Neural crest cell (in vitro differentiated cells): ENCODE measurements at places on chromosomes 12 and 14. TPM values are rescaled to one million over a fixed set of nuclear protein-coding genes. Genes with fewer than 3 reads are reported as not detected.

- DNase-seq: no peak
Measured at GRCh38 chr14:101843665-101844064, 82.2 kb downstream of the PPP2R5C start.

GRCh38 chr12:20004952-20005351 lies 363.4 kb upstream of the PDE3A start:
- DNase-seq: no peak

- DNase-seq: no peak
Measured at GRCh38 chr14:106343626-106344025, 817.2 kb downstream of the TMEM121 start.

The RASSF9 gene
- total RNA-seq: not detected in 2 replicates

- no peak for DNase-seq
Measured at GRCh38 chr14:101129521-101130167, 226.1 kb upstream of the RTL1 start.

DNA sequence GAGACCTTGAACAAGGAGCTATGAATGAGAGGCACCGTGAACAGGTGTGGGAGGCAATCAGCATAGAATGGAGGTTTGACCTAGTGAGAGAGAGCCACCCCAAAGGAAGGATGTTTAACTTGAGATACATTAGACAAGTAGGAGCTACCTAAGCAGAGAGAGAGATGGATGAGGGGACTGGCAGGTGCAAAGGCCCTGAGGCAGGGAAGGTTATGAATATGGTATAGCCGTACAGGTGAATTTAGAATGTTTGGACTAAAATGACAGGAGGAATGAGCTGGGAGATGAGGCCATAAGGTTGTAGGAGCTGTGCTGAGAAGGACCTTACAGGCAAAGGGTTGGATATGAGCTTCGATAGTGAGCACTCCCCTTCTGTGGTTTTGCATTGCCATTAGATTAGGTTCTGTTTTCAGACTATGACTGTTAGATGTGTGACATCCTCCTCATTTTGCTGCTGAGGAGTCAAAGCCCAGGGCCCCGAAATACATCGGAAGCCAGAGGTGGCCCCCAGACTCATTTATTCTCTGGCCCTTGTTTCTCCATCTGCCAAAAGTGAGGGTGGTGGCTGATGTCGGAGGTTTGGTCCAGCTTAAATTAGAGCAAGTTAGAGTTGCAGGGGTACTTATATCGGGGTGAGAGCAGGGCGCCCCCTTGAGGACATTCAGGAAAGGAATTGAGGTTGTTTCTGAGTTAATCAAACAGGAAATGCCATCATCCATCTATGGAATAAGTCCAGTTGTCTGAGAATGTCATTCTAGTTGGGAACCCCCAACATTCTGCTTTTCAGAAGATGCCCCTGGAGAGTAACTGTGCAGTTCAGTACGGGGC lies 29.4 kb downstream of the SLC24A4 start:
- DNase-seq: no peak

GRCh38 chr12:116687888-116688287 lies 50.0 kb downstream of the SPRING1 start:
- DNase-seq: peak; percentile 62

DNA sequence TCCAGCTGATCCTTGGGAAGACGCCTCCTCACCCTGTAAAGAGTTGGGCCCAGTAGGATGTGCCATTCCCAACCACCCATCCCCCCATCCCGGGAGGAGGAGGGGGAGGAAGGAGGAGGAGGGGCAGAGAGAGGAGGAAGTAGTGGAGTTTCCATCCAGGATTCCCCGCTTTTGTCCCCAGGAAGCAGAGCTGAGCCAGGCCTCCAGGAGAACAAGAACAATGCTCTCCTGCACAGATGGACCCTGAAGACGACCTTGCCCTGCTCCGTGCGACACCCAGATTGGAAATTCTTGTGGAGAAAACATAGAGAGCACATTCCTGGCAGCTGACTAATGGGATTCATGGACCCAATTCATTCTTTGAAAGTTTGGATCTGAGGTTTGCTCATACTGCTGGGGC lies 132.3 kb upstream of the CRY1 start:
- DNase-seq: no peak

DNA sequence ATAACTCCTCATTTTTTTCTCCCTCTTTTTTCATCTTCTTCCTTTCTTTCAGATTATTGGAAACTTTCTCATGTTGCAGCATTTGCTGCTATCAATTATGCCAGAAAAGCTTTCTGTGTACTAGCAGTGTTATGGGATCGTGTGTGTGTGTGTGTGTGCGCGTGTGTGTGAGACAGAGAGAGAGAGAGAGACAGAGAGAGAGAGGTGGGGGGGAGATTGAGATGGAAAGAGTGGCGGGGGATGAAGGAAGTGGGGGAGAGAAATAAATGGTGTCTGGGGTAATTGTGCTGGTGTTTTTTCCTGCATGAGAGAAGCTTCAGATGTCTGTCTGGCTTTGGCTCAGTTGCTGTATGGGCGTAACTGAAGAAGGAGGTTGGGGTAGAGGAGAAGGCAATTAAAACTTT lies 268.9 kb downstream of the RAD51B start:
- DNase-seq: no peak

The PDE3A gene
- 2.4 and 2.7 TPM in 2 replicates for total RNA-seq

The PTPN6 gene
- 0.73 and 1.1 TPM in 2 replicates for total RNA-seq

- DNase-seq: no peak
Measured at GRCh38 chr14:28629328-28630004, 137.1 kb upstream of the FOXG1 start.
